ENCODE measurements at places on chromosomes 2 and 18. TPM values are rescaled to one million over a fixed set of nuclear protein-coding genes. Genes with fewer than 3 reads are reported as not detected.

DNA sequence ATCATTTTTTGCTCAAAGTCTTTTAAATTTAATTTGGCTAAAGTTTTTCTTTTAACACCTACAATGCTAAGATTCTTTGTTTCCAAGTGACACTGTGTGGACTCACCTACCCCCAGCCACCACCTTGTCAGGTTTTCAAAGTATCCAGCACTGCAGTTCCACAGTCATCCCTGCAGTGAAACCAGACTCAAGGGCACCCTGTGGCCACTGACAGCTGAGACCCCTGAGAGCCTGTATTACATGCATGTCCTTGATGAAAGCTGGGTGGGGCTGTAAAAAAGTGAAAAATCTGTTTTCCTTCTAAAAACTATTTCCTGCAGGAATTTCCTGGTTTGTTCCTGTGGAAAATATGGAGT lies 19.9 kb downstream of the TPRKB start:
- DNase-seq, result no peak

DNA sequence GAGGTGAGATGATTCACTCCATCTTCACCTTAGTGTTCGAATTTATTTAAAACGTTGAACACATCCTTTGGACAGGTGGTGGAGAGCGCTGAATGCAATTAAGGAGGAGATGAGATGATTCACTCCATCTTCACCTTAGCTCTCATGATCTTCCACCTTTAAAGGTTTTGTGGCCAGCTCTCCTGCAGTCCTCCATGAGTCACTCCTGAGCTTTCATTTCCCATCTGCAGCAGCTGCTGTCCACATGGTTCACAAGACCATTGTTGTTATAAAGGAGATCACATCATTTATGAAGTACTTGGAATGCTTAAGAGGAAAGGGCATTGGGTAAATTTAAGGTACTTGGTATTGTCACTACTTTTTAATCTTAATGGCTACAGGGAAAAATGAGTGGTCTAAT lies 298.5 kb downstream of the PAX3 start:
- no peak for DNase-seq

Gene DLGAP1
- 0.46 TPM for polyA plus RNA-seq

DNA sequence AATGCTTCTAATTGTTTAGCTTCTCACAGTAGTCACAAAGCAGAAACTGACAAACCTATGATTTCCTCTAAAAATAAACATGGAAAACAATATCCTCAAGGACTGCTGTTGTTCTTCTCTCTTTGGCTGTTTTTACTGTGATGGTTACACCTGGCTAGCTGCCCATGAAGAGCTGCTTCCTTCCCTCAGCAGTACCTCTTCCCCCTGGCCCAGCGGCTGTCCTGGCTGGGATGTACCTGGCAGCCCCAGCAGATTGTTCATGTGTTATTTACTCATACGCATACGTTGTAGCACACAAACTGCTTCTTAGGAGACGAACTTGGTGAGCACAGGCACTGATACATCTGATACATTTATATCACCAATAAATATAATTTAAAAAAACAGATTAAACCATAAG lies 27.4 kb downstream of the NEMP2 start:
- no peak for DNase-seq

- DNase-seq, result no peak
Observed at GRCh38 chr2:12211326-12212175, 465.1 kb downstream of the LPIN1 start.

DNA sequence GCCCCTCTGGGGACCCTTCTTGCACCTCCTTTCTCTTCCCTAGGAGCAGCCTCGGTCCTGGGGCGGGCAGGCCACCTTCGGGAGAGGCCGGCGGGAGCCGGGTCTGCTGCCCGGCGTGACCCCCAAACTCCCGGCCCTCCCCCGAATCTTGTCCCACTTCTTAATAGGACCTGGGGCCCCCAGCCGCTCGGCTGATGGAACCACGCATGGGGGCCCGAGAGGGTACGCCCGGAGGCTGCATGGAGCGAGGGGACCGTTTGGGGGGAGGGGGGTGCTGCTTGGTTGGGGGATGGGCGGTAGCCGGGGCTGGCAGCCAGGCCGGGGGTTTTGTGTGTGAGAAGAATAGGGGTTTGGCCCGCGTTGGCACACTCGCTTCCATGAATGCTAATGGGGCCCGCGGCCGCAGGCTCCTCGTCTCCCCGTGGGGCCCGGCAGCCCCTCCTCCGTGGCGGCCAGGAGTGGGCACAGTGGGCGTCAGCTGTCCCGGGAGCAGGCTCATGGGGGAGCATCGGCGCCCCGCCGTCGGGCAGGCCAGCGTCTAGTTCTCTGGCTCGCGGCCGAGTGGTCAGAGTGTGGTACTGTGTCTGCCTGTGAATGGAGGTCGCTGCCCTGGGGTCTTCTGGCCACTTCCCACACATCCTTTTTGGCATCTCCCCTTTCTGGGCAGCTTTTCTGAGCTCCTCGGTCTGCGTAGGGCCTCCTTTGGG lies 1.0 kb downstream of the GAREM2 start:
- no peak for DNase-seq

All from CD8-positive, alpha-beta memory T cell (primary cell).